ENCODE measurements at places on chromosomes 11 and 22. TPM values are rescaled to one million over a fixed set of nuclear protein-coding genes. Genes with fewer than 3 reads are reported as not detected.

The TUBGCP6 gene
- 28.7 TPM for total RNA-seq

The RCOR2 gene
- total RNA-seq, result 0.40 TPM

The PRR33 gene
- total RNA-seq, result not detected

The CLDN5 gene
- total RNA-seq, result 542 TPM

The ZNF195 gene
- 32.5 TPM for total RNA-seq

The IFT27 gene
- total RNA-seq, result 18.1 TPM

The TIGD3 gene
- 0.14 TPM for total RNA-seq

The DRG1 gene
- 94.1 TPM for total RNA-seq

The TOMT gene
- total RNA-seq, result not detected

The ARHGAP42 gene
- 4.4 TPM for total RNA-seq

The TTC36 gene
- total RNA-seq, result 0.50 TPM

The SCUBE2 gene
- 0.50 TPM for total RNA-seq

The APOBEC3B gene
- 5.9 TPM for total RNA-seq

The RNF26 gene
- total RNA-seq, result 7.7 TPM

The MS4A1 gene
- total RNA-seq, result not detected

The TMEM191B gene
- not detected for total RNA-seq

The PLA2G3 gene
- total RNA-seq, result 0.29 TPM

The CEND1 gene
- total RNA-seq, result 0.53 TPM

The DHCR7 gene
- total RNA-seq, result 44.3 TPM

The HSPB2 gene
- total RNA-seq, result not detected

The ANO5 gene
- 8.4 TPM for total RNA-seq

The CBLIF gene
- total RNA-seq, result not detected

The SPINDOC gene
- total RNA-seq, result 27.4 TPM

The OR5A1 gene
- total RNA-seq, result not detected

The SAA4 gene
- not detected for total RNA-seq

Data from thoracic aorta endothelial cell (primary cell).